ENCODE measurements at places on chromosomes 2 and 18. TPM values are rescaled to one million over a fixed set of nuclear protein-coding genes. Genes with fewer than 3 reads are reported as not detected.

DNA sequence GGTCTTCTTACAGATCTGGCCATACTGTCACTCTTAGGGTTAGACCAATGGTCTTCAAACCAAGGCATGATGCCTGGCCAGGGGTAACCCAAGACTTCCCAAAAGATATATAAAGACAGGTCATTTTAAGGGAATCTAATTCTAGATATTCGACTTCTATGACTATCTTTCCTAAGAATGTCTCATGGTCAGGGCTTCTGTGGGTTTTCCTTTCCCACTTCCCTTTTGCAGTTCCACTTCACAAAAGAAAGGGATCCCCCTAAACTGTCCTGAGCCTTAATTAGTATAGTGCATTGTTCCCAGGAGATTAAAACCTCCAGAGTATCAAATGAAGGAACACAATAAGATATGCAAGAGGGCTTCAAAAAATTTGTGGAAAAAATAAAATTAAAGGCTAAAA is 223.6 kb upstream of the SIX2 start:
- no peak for DNase-seq

- DNase-seq, result peak; percentile 86
Measured at GRCh38 chr2:85886590-85886989, 2.2 kb downstream of the ST3GAL5 start.

GRCh38 chr18:635171-635570 is 22.3 kb upstream of the TYMS start:
- no peak for DNase-seq

- DNase-seq, result no peak
Measured at GRCh38 chr18:59744271-59744721, 47.1 kb upstream of the CCBE1 start.

Gene CEP68
- 6.0 TPM for total RNA-seq

Gene TMEM169
- total RNA-seq, result 0.83 TPM

Gene FABP1
- not detected for total RNA-seq

All from activated CD8-positive, alpha-beta T cell treated with anti-CD3 and anti-CD28 coated beads for 36 hours (primary cell).